Fibroblast of lung (primary cell): ENCODE measurements at places on chromosomes 16 and 17. TPM values are rescaled to one million over a fixed set of nuclear protein-coding genes. Genes with fewer than 3 reads are reported as not detected.

GRCh38 chr17:62704381-62704971 lies 77.0 kb downstream of the MRC2 start:
- H3K4me1 ChIP-seq = peaks cover 9% of the 10 kb centered on the region
- no peaks in the 10 kb centered on the region for H3K27me3 ChIP-seq
- DNase-seq = peak; percentile 52
- peak overlapping the region; percentile 48 for H3K4me3 ChIP-seq
- H3K27ac ChIP-seq = peak overlapping the region; percentile 39

- H3K4me3 ChIP-seq = no peak overlapping the region
- no peaks in the 10 kb centered on the region for H3K27me3 ChIP-seq
- H3K4me1 ChIP-seq = peaks cover 24% of the 10 kb centered on the region
- no peak overlapping the region for H3K27ac ChIP-seq
- H3K36me3 ChIP-seq = peaks cover 18% of the 10 kb centered on the region
These were observed 24.9 kb downstream of the CDC42EP4 start for GRCh38 chr17:73286863-73287296.

GRCh38 chr16:81553814-81554675 lies 109.4 kb downstream of the CMIP start:
- H3K27me3 ChIP-seq = no peaks in the 10 kb centered on the region
- DNase-seq = no peak
- peaks cover 3% of the 10 kb centered on the region for H3K4me1 ChIP-seq
- no peak overlapping the region for H3K27ac ChIP-seq
- H3K4me3 ChIP-seq = no peak overlapping the region
- no peaks in the 10 kb centered on the region for H3K36me3 ChIP-seq

DNA sequence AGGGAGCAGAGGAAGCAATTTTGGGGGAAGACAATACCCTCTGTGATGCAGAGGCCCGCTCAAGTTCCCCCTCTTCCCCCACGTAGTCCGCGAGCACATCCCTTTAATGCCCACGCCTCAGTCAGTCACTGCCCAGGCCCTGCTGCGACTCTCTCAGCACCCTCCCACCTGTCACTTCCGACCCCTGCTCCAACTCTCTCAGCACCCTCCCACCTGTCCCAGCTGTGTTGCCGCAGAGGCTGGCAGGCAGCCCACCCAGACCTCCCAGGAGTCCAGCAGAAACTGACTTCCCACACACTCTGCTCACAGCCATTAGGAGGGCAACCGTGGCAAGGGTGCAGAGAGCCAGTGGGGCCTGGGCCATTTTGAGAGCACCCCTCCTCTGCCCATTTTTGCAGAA lies 92.7 kb downstream of the WSCD1 start:
- H3K27ac ChIP-seq = no peak overlapping the region
- no peak for DNase-seq
- H3K4me1 ChIP-seq = no peaks in the 10 kb centered on the region
- no peaks in the 10 kb centered on the region for H3K27me3 ChIP-seq

- H3K27me3 ChIP-seq = no peaks in the 10 kb centered on the region
- H3K27ac ChIP-seq = no peak overlapping the region
- H3K4me3 ChIP-seq = no peak overlapping the region
- DNase-seq = no peak
- H3K36me3 ChIP-seq = no peaks in the 10 kb centered on the region
These were observed 321.4 kb downstream of the GRIN2A start for GRCh38 chr16:9860876-9861275.

GRCh38 chr17:76404256-76404655 lies 19.8 kb downstream of the SPHK1 start:
- H3K27me3 ChIP-seq = no peaks in the 10 kb centered on the region
- no peak for DNase-seq
- H3K27ac ChIP-seq = no peak overlapping the region
- peaks cover 21% of the 10 kb centered on the region for H3K36me3 ChIP-seq
- H3K4me1 ChIP-seq = no peaks in the 10 kb centered on the region

- H3K36me3 ChIP-seq = no peaks in the 10 kb centered on the region
- no peaks in the 10 kb centered on the region for H3K27me3 ChIP-seq
- peaks cover 5% of the 10 kb centered on the region for H3K4me1 ChIP-seq
- peak overlapping the region; percentile 50 for H3K27ac ChIP-seq
- no peak for DNase-seq
These were observed 1.5 kb downstream of the MINK1 start for GRCh38 chr17:4834681-4835020.

DNA sequence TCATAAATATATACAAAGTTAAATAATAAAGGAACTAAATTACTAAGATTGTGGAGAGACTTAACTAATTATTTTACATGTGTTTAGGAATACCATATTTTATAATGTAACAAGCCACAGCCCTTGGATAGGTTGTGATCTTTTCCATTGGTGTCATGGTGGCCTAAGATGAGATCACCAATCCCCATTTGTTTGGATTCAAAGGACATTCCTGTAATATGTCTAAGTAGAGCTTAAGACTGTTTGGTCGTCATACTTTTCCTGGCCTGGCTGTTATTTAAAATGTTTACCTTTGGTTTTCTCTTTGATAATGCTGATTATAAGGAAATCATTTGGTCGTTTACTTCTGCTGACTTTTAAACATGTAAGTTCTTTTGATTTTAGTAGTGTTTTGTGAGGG lies 118.1 kb downstream of the NLK start:
- no peak overlapping the region for H3K27ac ChIP-seq
- no peaks in the 10 kb centered on the region for H3K27me3 ChIP-seq
- H3K4me1 ChIP-seq = no peaks in the 10 kb centered on the region
- no peaks in the 10 kb centered on the region for H3K36me3 ChIP-seq
- no peak for DNase-seq
- H3K4me3 ChIP-seq = no peak overlapping the region

Gene SCARF1
- 0.77 and 0.99 TPM in 2 replicates for total RNA-seq

Gene ARL5C
- total RNA-seq = not detected in 2 replicates

Gene NPIPA2
- total RNA-seq = 0.77 and 0.99 TPM in 2 replicates
